ENCODE measurements at places on chromosomes 12 and 14.
A peak's percentile ranks its signal among the peaks of the same experiment; 100 is the strongest.

GRCh38 chr12:15863372-15863771 lies 18.8 kb upstream of the STRAP start:
- no peak for DNase-seq

GRCh38 chr14:75229661-75230139 lies 48.9 kb upstream of the FOS start:
- DNase-seq, result peak; percentile 86

- DNase-seq, result peak; percentile 30
Measured at GRCh38 chr12:129193263-129193871, 340.1 kb downstream of the GLT1D1 start.

DNA sequence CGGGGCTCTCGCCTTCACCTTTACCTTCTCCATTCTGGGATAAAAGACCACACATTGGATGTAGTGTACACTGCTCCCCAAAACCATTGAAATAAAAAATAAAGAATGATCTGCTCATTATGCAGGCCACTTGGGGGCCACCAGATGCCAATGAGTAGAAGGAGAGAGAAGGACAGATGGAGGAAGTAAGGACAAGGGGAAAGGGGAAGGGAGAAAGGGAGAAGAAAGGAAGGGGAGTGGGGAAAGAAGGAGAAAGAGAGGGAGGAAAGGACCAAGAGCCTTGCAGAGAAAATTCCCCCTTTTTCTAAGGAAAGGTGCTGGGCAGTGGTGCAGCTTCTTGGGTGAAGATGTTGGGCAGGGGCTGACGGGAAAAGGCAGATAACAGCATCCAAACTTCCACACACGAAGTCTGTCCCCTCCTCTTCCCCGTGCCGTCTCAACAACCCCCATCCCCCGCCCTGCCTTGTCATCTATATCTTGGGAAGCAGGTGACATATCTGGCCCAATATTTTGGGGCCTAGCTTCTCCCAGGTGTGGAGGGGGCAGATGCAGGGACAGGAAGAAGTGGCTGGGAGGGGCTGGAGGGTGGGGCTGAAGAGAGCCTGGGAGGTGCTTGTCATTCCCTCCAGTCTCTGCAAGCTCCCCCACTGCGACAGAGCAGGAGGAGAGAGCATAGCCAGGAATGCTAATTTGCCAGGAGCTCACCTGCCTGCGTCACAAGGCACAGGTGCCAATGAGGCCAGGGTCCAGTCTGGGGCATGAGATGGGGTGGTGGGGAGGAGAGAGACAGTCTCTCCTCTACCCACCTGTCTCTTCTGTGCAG lies 107.5 kb downstream of the SINHCAF start:
- DNase-seq, result no peak

GRCh38 chr14:58826845-58827686 lies 189.3 kb downstream of the DACT1 start:
- peak; percentile 19 for DNase-seq

- DNase-seq, result no peak
Measured at GRCh38 chr14:70193396-70193795, 4.6 kb upstream of the SLC8A3 start.

GRCh38 chr14:94038510-94038909 lies 12.4 kb downstream of the OTUB2 start:
- DNase-seq, result no peak

- no peak for DNase-seq
Measured at GRCh38 chr12:68761901-68762630, 16.1 kb downstream of the SLC35E3 start.

DNA sequence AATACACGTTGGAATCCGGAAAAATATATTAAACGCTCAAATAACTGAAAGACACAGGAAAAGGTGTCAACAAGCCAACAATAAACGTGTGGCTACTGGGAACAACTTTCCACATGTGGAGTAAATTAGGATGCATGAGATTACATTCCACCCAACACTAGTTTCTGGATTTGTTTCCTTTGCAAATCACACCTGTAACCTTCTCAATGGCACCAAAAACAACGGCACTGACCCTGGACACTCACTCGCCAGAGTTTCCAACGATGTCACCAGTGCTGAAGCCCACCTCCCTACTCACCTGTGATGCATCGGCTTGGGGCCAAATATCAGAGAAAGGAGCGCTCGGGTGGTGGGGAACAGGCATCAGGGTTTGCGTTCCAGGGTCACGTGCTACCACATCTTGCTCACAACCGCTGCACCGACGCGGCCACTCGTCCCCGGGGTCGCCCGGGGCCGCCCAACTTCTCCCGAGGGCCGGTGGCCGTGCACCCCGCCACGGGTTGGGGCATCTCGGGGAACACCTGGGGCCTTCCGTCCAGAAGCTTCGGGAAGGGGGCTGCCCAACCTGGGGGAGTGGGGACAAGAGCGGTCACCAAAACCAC lies 629 bp downstream of the PRDM4 start:
- peak; percentile 59 for DNase-seq

DNA sequence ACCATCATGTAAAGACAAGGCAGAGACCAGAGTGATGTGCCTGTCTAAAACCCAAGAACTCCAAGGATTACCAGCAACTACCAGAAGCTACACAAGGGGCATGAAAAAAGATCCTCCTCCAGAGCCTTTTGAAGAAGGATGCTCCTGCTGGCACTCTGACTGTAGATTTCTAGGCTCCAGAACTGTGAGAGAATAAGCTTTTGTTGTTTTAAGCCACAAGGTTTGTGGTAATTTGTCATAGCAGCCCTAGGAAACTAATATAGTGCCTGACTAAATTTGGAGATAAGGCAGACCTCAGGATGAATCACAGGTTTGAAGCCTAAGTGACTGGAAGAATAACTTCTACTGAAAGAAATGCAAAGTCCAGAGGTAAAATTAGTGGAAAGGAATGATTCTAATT lies 132.9 kb downstream of the CEP83 start:
- no peak for DNase-seq

DNA sequence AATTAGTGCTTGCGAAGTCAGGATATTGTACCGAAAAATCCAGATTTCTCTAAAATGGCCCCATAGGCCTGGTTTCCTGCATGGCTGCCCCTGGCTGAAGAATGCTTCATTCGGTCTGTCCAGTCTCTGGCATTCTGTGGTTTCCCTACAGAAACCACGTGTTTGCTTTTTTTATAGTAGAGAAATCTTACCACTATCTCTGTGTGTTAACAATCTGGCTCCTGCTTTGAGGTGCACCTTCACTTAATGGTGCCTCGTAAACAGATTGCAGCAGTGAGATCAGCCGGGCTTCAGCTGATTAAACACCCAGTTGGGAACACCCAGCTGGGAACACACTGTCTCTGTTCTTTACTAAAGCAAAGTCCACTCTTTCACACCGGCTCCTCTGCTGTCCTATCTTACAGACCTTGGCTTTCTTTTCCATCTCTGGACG lies 6.7 kb upstream of the DNAAF2 start:
- no peak for DNase-seq

DNA sequence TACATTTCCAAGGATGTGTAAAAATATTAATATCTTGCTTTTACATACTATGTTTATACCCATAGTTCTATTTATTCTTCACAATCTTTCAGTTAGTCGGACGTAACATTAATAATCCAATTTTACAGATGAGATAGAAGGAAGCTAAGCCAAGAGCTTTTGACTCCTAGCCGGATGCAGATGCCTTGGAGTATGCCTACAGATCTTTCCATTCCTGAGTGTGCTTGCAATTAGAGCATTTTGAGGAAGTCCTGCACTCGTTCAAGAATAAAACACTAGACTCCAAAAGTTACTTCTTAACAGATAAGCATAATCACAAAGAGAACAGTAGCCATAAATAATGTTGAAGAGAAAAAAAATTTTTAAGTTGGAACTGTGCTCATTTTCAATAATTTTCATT lies 337.6 kb upstream of the CLEC14A start:
- no peak for DNase-seq

- DNase-seq, result peak; percentile 35
Measured at GRCh38 chr12:132490422-132491137, 629 bp downstream of the FBRSL1 start.

DNA sequence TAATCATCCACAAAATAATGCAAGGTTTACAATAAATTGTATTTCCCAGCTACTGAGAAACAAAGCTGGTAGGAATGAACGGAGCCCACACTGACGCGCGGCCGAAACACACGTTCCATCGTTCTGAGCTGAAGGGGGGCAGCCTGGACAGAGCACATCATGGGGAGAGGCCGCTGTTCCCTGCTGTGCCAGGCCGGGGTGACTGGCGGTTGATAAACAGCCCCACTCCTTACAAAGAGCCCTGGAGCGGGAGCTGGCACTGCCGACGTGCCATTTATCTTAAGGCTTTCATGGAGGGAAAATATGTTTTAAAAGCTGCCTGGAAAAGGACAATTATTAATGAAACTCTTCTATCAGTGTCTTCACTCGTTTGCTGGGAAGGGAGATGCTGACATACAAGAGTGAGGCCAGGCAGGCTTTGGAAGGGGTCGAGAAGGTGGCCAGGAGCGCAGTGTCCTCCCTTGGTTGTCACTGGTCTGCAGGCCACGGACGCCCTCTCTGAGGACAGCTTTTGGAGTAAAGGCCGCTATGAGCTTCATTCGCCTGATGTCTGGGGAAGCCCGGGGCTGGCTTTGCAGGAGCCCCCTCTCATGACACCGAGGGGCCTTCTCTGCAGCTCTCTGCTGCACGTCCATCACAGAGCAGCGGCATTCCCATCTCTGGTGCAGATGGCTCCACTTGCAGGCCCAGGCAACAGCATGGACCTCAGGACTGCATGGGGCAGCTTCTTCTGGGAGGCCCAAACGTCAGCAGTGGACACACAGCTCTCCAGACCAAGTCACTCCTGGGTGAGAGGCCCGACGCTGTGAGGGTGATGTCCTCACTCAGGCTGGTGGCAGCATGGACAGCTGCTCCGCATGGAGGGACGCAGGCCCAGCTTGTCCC lies 355.3 kb upstream of the SFSWAP start:
- no peak for DNase-seq

DNA sequence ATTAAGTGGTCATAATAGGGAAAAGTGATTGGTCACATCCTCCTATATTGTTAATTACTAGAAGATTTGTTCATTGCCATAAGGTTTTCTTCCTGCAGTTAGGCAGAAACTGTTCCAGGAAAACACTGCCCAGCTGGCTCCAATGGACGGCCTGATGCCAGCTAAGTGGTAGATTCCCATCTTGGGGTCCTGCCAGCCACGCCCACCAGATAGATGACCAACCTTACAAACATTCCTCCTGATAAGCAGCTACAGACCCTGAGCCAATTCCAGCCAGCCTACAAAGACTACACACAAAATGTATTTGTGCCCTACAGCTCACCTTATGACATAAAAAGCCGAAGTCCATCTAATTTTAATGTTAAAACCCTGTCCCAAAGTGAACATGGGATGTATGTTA lies 685.9 kb upstream of the USP15 start:
- no peak for DNase-seq

- DNase-seq, result peak; percentile 62
Measured at GRCh38 chr12:69688471-69689427, 10.4 kb downstream of the BEST3 start.

- DNase-seq, result no peak
Measured at GRCh38 chr14:84003346-84003745, 1526.6 kb upstream of the FLRT2 start.

DNA sequence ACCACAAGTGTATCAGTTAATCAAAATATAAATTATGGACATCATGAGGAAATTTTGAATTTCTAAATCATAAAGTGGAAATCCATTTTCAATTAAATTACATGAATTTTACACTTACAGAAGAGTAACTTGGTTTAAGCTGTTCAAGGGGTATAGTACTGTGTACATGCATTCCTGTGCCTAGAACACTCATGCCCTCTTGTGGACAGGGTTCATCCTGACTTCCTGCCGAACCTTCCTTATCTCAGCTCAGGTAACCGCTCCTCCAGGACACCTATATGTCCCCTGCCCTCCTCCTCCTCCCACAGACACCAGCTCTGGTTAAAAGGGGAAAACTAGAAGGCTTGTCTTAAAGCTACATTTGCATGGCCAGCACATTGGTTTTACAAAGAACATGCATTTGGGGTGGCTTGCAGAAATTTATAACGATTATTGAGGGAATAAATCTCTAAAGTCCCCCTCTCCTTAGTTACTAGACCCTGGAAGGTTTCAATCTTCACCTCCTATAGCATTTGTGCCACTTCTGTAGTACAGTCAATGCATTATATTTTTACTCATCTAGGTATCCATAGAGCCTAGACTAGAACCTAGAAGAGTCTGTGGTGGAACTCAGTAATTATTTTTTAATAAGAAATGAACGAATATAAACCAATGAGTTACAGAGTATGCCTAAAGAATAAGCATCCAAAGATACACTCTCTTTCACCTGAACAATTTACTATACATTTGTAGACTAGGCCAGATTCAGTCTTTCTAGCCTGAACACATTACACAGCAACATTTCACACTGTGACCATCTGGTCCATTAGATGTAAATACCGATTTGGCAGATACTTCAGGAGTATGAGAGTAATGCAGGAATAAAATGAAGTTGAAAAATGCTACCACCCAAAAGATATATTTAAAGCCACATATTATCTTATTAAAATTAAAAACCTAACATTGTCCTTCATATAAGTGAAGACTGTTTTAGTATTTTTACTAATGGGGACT lies 345.6 kb downstream of the PAWR start:
- DNase-seq, result peak; percentile 55

DNA sequence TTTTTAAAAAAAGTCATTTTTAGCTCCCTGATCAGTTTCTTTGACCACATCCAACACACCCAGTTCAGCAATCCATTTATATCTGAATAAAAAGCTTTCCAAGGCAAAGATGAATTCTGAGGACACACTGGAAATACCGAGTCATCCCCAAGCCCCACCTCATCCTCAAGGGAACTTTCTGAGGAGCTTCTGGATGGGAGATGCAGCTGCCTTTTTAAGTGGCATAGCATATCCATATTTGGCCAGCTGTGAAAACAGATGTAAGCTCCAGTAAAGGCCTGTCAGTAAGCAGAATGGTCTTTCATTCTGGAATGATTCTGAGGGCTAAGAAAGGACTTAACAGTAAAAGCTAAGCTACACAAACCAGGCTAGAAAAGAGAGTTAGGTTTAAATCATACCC lies 18.4 kb downstream of the ZFYVE1 start:
- no peak for DNase-seq

DNA sequence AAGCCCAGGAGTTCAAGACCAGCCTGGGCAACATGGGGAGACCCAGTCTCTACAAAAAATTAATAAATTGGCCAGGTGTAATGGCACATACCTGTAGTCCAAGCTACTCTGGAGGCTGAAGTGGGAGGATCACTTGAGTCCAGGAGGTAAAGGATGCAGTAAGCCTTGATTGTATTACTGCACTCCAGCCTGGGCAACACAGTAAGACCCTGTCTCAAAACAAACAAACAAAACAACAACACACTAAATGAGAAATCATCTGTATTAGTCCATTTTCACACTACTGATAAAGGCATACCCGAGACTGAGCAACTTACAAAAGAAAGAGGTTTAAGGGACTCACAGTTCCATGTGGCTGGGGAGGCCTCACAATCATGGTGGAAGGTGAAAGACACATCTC lies 4.7 kb upstream of the MLXIP start:
- no peak for DNase-seq

DNA sequence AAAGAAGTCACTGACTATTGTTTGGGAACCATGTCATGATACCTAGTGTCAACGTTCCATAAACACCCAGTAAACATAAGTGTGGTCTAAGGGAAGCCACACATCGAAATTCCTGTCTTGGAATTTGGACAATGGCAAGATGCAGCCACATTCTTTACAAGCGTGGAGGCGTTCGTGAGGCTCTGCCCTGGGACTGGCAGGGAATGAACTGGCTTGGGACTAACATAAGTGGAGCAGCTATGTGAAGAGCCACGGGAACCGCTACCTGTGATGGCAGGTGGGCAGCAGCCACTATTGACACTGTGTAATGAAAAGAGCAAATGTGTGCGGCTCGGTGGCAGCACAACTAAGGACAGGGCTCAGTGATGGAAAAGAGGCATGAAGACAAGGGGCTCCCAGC lies 10.0 kb upstream of the NRIP2 start:
- DNase-seq, result no peak

- DNase-seq, result no peak
Measured at GRCh38 chr12:117284140-117284539, 77.3 kb downstream of the NOS1 start.

Data from hematopoietic multipotent progenitor cell treated with erythropoietin and hydrocortisone succinate and interleukin-3 and kit ligand, for 6 days (in vitro differentiated cells).